ENCODE measurements at places on chromosomes 4 and X. TPM values are rescaled to one million over a fixed set of nuclear protein-coding genes. Genes with fewer than 3 reads are reported as not detected.

The ADGRA3 gene
- total RNA-seq = 17.4 TPM

The EGFL6 gene
- not detected for total RNA-seq

The EPHA5 gene
- total RNA-seq = 0.17 TPM

The GAGE12E gene
- not detected for total RNA-seq

The KLKB1 gene
- not detected for total RNA-seq

The RNF212 gene
- 2.3 TPM for total RNA-seq

The PDCL2 gene
- total RNA-seq = not detected

The REELD1 gene
- not detected for total RNA-seq

The ZCCHC18 gene
- not detected for total RNA-seq

The MAPK10 gene
- total RNA-seq = 0.43 TPM

The MAGED4 gene
- total RNA-seq = 10.2 TPM

The ZCCHC12 gene
- 0.24 TPM for total RNA-seq

The FREM3 gene
- not detected for total RNA-seq

The SAGE1 gene
- 0.09 TPM for total RNA-seq

The OSTC gene
- total RNA-seq = 94.0 TPM

The IL21 gene
- total RNA-seq = not detected

The CHRNA9 gene
- total RNA-seq = 1.0 TPM

The FDCSP gene
- not detected for total RNA-seq

The STPG2 gene
- not detected for total RNA-seq

The SERPINA7 gene
- not detected for total RNA-seq

The MAGEA10 gene
- total RNA-seq = not detected

The TLR2 gene
- 0.79 TPM for total RNA-seq

The MAGEB6 gene
- total RNA-seq = not detected

The LNX1 gene
- total RNA-seq = 0.04 TPM

The SPANXB1 gene
- total RNA-seq = 2.5 TPM

The XPNPEP2 gene
- total RNA-seq = not detected

The GPC3 gene
- total RNA-seq = not detected

The ASB11 gene
- total RNA-seq = not detected

The FHDC1 gene
- 0.64 TPM for total RNA-seq

The LINC00632 gene
- total RNA-seq = 1.9 TPM

The ATOH1 gene
- total RNA-seq = not detected

The CACNA1F gene
- not detected for total RNA-seq

The PRDM8 gene
- total RNA-seq = 0.12 TPM

The PWWP3B gene
- total RNA-seq = not detected

The GUCY1B1 gene
- 0.23 TPM for total RNA-seq

The TSPAN7 gene
- 2.8 TPM for total RNA-seq

The USP17L10 gene
- total RNA-seq = not detected

The XKRX gene
- 0.59 TPM for total RNA-seq

The ABCB7 gene
- 16.8 TPM for total RNA-seq

The AMBN gene
- not detected for total RNA-seq

The S100P gene
- total RNA-seq = 54.2 TPM

The GALNTL6 gene
- 0.17 TPM for total RNA-seq

The TGIF2LX gene
- total RNA-seq = not detected

The SSX4B gene
- total RNA-seq = not detected

The COL4A5 gene
- total RNA-seq = 11.8 TPM

The BCAP31 gene
- 443 TPM for total RNA-seq

The AADAT gene
- 9.3 TPM for total RNA-seq

The AR gene
- 3.1 TPM for total RNA-seq

The KCND1 gene
- total RNA-seq = 0.96 TPM

The MAGEC2 gene
- total RNA-seq = not detected

Measured in A549 treated with Mapracorat at 1 μM for 4 hours (cell line).